ENCODE measurements at places on chromosomes 6 and 20. TPM values are rescaled to one million over a fixed set of nuclear protein-coding genes. Genes with fewer than 3 reads are reported as not detected.
A peak's percentile ranks its signal among the peaks of the same experiment; 100 is the strongest.

Gene SLC2A10
- total RNA-seq: 43.6 TPM

Gene RIPPLY2
- total RNA-seq: not detected

Gene MACROD2
- total RNA-seq: 3.3 TPM

Gene MEP1A
- total RNA-seq: 38.0 TPM

Gene RGS17
- 0.53 TPM for total RNA-seq

- no peaks in the 10 kb centered on the region for H3K27me3 ChIP-seq
- no peak overlapping the region for H3K27ac ChIP-seq
- no peaks in the 10 kb centered on the region for H3K4me1 ChIP-seq
- DNase-seq: no peak
- H3K4me3 ChIP-seq: no peak overlapping the region
Measured at GRCh38 chr6:21732731-21733130, 139.2 kb downstream of the SOX4 start.

DNA sequence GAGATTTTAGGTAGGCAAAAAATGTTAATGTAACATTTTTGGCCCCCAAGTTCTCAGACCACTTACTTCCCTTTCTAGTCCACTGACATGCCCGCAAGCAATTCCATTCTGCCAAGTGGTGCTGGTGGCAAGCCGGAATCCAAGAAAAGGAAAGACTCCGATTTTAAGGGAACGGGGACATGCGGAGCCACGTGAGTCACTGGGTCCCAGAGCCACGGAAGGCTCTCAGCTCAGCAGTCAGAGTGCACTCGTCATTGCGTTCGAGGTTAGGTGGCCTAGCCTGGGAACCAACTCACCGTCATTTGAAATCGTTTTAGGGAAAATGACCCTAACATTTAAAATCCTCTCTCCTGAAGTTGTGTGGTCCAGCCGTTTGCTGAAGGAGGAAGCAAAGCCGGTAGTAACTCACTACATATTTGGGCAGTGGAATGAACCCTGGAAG is 711 bp upstream of the SIRT5 start:
- H3K4me3 ChIP-seq: peak overlapping the region; percentile 89
- H3K27me3 ChIP-seq: no peaks in the 10 kb centered on the region
- H3K27ac ChIP-seq: peak overlapping the region; percentile 99
- H3K4me1 ChIP-seq: no peaks in the 10 kb centered on the region
- H3K36me3 ChIP-seq: no peaks in the 10 kb centered on the region

GRCh38 chr6:138250513-138251247 is 32.4 kb upstream of the PBOV1 start:
- H3K27me3 ChIP-seq: no peaks in the 10 kb centered on the region
- no peaks in the 10 kb centered on the region for H3K4me1 ChIP-seq
- no peak for DNase-seq
- H3K4me3 ChIP-seq: no peak overlapping the region
- H3K27ac ChIP-seq: no peak overlapping the region

- no peak for DNase-seq
- no peaks in the 10 kb centered on the region for H3K4me1 ChIP-seq
- no peak overlapping the region for H3K27ac ChIP-seq
- no peak overlapping the region for H3K4me3 ChIP-seq
Measured at GRCh38 chr6:84731401-84731800, 33.0 kb downstream of the TBX18 start.

DNA sequence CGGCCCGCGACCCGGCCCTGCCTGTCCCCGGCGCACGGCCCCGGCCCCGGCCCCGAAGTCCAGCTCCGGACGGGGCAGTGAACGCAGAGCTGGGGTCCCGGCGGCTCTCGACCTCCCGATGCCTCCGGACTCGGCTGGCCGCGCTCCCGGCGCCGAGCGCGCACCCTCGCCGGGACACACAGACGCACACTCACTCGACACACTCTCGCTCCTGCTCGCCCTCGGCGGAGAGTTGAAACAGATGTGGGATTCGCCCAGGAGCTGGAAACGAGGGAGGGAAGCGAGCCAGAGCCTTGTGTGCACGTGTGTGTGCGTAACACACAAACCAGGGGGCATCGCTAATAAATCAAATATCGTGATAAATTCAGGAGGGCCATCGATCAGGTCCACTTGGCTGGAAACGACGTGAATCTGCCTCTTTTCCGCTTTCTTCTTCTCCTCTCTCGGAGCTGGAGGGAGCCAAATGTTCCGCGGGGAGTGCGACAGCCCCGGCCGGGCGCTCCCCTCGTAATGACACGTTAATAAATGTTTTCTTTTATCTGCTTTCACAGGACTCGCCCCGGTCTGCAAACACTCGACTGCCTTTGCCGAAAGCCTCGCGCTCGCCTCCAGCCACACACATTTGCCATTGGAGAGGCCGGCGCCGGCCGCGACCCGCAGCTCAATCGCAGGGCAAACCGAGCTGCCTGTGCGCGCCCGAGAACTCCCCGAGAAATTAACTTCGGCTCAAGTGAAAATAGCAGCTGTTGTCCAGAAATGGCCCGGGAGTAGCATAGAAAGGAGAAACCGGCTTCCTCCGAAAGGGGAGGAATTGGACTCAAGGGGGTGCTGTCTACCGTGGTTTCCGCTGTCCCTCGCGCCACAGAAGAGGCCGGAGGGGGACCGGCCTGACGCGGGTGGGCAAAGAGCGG is 828 bp upstream of the SULF2 start:
- no peaks in the 10 kb centered on the region for H3K27me3 ChIP-seq
- peak; percentile 75 for DNase-seq
- H3K4me3 ChIP-seq: peak overlapping the region; percentile 57
- H3K36me3 ChIP-seq: no peaks in the 10 kb centered on the region
- peak overlapping the region; percentile 82 for H3K27ac ChIP-seq
- H3K4me1 ChIP-seq: no peaks in the 10 kb centered on the region

- H3K4me3 ChIP-seq: no peak overlapping the region
- no peaks in the 10 kb centered on the region for H3K27me3 ChIP-seq
- peak; percentile 24 for DNase-seq
- H3K36me3 ChIP-seq: no peaks in the 10 kb centered on the region
Measured at GRCh38 chr20:22312744-22313346, 271.5 kb downstream of the FOXA2 start.

DNA sequence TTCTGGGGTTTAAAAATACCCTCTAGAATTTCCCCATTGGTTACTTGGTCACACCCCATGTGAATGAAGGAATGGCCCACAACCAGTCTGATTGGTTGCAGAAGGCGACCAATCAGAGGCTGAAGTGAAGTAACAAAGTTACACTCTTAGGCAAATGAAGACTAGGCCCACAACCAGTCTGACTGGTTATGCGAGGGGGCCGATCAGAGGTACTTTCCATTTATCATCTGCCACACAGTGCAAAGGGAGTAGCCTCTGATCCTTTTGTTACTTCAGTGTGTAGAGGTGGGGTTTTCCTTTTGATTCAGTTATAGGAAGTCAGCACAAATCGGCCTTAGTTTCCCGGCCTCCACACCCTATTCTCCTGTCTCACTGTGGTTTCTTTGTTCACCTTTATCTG is 61.2 kb upstream of the SGK1 start:
- H3K36me3 ChIP-seq: no peaks in the 10 kb centered on the region
- no peak overlapping the region for H3K4me3 ChIP-seq

DNA sequence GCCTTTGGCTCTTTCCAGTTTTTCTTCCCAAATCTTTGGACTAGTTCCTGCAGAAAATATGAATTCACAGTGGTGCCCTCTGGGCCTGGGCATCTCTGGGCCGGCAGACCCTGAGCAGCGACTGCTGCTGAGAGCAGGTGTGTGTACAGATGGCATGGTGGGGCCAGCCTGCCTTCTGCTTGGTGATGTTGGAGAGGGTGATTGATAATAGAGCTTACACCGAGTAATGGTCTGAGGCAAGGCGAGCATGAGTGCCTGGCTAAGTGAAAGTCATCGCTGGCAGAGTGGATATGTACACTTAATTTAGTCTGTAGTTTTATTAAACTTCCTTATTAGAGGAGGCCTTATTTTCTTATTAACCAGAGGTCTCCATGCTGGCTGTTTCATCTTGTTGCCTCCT is 156.9 kb downstream of the CDKAL1 start:
- no peak for DNase-seq
- H3K27ac ChIP-seq: no peak overlapping the region
- H3K36me3 ChIP-seq: no peaks in the 10 kb centered on the region
- H3K27me3 ChIP-seq: no peaks in the 10 kb centered on the region
- H3K4me3 ChIP-seq: no peak overlapping the region
- no peaks in the 10 kb centered on the region for H3K4me1 ChIP-seq

DNA sequence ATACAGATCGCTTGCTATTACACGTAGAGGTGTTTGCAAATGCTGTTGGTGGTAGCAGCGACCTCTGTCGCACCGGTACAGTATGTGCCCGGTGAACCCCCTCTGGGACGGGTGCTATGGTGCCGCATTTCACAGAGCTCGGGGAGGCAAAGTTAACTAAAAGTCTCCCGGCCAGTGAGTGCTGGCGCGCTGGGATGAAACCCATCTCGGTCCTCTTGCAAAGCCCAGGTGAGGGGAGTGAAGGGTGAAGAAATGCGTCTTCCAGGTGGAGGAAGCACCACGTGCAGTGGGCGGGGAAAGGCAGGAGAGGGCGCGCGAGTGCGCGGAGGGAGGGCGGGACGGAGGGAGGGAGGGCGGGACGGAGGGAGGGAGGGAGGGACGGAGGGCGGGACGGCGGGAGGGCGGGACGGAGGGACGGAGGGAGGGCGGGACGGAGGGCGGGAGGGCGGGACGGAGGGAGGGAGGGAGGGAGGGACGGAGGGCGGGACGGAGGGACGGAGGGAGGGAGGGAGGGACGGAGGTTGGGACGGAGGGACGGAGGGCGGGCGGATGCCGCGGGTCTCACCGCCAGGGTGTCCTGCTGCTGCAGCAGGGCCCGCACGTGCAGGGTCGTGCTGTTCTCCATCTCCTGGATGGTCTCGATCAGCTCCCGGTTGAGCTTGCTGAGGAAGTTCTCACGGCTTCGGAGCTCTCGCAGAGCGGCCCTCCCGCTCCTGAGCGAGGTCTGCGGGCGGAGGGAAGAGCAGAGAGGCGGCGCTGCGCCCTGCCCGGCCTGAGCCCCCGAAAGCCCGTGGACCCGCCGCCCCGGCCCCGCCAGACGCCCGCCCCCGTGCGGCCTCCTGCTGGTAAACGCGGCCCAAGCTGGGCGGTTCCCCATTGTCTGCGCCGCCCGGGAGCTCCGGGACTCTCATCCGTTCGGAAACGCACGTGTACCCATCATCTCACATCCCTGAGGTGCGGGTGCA is 11.7 kb downstream of the C20orf96 start:
- no peak overlapping the region for H3K4me3 ChIP-seq
- no peak overlapping the region for H3K27ac ChIP-seq
- H3K4me1 ChIP-seq: no peaks in the 10 kb centered on the region
- no peak for DNase-seq

DNA sequence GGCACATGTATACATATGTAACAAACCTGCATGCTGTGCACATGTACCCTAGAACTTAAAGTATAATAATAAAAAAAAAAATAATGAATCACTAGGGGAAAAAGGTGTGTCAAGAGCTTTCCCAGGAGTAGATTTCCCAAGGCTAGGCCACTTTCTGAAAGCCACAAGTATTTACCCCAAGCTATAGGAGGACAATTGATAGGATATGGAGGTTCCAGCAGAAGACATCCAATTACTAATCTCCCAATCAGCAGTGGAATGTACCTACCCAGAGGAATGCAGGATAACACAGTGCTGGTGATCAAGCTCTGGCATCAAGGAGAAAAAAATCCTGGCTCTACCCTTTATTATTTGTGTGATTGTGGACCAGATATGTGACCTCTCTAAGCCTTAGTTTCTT is 562.7 kb downstream of the RFPL4B start:
- H3K36me3 ChIP-seq: no peaks in the 10 kb centered on the region
- no peaks in the 10 kb centered on the region for H3K27me3 ChIP-seq
- H3K4me1 ChIP-seq: no peaks in the 10 kb centered on the region
- H3K27ac ChIP-seq: no peak overlapping the region
- no peak for DNase-seq
- H3K4me3 ChIP-seq: no peak overlapping the region

- H3K4me3 ChIP-seq: no peak overlapping the region
- peaks cover 6% of the 10 kb centered on the region for H3K4me1 ChIP-seq
- H3K27me3 ChIP-seq: no peaks in the 10 kb centered on the region
- H3K27ac ChIP-seq: no peak overlapping the region
Measured at GRCh38 chr6:33826537-33826936, 22.7 kb upstream of the MLN start.

- H3K27me3 ChIP-seq: no peaks in the 10 kb centered on the region
- no peak overlapping the region for H3K27ac ChIP-seq
- no peaks in the 10 kb centered on the region for H3K36me3 ChIP-seq
- DNase-seq: no peak
- H3K4me1 ChIP-seq: no peaks in the 10 kb centered on the region
Measured at GRCh38 chr6:89675949-89676748, 37.6 kb upstream of the LYRM2 start.

DNA sequence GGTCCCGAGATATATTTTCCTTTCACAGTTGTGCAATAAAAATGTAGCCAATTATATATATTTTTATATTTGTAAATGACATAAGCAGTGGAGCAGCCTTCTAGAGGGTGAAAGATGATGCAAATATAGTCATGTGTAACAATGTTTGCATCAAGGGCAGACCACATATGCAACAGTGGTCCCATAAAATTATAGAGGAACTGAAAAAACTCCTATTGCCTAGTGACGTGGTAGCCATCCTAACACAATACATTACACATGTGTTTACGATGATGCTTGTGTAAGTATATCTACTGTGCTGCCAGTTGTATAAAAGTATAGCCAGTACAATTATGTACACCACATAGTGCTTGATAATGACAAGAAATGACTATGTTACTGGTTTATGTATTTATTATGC is 162.8 kb downstream of the ZFAND3 start:
- H3K36me3 ChIP-seq: no peaks in the 10 kb centered on the region
- no peaks in the 10 kb centered on the region for H3K4me1 ChIP-seq
- no peaks in the 10 kb centered on the region for H3K27me3 ChIP-seq
- no peak overlapping the region for H3K4me3 ChIP-seq
- no peak for DNase-seq
- no peak overlapping the region for H3K27ac ChIP-seq

DNA sequence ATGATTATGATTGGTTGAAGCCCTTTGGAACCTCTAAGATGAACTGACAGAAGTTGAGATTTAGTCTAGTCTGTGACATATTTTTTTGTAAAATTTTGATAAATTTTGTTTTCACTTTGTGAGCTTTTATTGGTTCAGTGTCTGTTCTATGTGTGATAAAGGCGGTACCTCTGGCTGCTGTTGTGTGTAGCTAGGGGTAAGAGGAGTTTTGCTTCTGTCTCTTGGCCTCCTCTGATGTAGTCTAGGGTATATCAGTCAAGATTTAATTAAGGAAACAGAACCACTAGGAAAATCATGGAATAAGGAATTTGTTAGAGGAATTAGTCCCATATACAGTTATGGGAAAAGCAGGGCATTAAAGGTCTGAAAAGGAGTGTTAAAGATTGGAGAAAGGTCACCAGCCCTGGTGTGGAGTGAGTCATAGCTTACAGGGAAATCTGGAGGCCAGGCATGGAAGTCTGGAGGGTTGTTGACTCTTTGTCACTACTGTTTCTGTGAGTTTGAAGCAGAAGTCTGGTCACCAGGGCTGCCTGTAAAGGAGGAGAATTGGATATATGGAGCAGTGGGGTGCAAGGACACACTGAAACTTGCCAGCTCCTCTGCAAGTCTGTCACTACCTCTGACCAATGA is 28.5 kb downstream of the CDC5L start:
- H3K36me3 ChIP-seq: peaks cover 13% of the 10 kb centered on the region
- DNase-seq: no peak
- H3K4me1 ChIP-seq: no peaks in the 10 kb centered on the region
- H3K4me3 ChIP-seq: no peak overlapping the region
- H3K27me3 ChIP-seq: no peaks in the 10 kb centered on the region

GRCh38 chr20:35291654-35292503 is at the start of gene FAM83C:
TSS of gene FAM83C (minus strand) at chr20:35292425. CDS start at chr20:35292304, 121 bp downstream.
- no peaks in the 10 kb centered on the region for H3K27me3 ChIP-seq
- no peaks in the 10 kb centered on the region for H3K36me3 ChIP-seq
- DNase-seq: no peak
- H3K4me1 ChIP-seq: no peaks in the 10 kb centered on the region

Data from colonic mucosa (tissue), 4 donors.